ENCODE measurements at places on chromosomes 1 and 21.
A peak's percentile ranks its signal among the peaks of the same experiment; 100 is the strongest.

- DNase-seq = no peak
These were observed 65.2 kb downstream of the LRRC8C start for GRCh38 chr1:89698020-89698560.

DNA sequence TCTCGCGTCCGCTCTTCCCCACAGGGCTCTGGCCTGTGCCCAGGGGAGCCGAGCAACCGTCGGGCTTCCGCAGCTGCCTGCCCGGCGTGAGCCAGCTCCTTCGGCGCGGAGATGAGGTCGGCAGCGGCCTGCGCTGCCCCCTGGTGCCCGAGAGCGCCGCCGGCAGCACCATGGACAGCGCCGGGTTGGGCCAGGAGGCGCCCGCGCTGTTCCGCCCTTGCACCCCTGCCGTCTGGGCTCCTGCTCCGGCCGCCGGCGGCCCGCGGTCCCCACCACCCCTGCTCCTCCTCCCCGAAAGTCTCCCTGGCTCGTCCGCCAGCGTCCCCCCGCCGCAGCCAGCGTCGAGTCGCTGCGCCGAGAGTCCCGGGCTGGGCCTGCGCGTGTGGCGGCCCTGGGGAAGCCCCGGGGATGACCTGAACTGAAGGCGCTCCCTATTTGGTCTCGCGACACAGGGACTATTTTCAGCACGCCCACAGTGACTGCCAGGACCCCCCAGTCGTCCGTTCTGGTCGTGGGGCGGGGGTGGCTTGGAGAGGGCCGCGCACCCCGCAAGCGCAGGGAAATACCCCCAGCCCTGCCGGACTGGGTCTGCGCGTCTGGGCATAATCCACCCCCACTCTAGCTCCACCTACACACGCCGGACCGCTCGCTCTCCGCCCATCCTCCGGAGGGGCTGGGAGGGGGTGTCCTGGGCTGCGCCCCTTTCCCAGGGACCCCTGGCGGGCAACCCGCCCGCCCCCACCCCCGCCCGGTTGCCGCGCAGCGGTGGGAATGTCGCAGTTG is 1.3 kb downstream of the HES3 start:
- peak; percentile 71 for DNase-seq

GRCh38 chr1:116409751-116410191 is 36.7 kb downstream of the ATP1A1 start:
- no peak for DNase-seq

DNA sequence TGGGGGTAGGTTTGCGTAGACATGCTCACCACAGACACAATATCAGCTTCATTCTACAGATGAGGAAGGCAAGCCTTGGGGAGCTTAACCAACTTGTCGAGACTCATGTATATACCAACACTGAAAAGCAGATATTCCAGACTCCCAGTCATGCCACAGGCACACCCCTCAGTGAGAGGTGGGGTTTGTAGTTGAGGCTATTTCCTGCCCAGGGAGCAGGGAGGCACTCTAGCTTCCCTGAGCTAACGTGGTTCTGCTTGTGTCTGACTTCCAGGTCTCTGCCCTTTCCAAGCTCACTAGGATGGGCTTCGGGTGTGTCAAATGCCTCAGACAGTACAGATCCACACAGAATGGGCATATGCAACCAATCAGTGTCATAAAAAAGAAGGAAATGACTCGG is 122.3 kb upstream of the RUNX1 start:
- no peak for DNase-seq
